Effector CD4-positive, alpha-beta T cell (primary cell): ENCODE measurements at places on chromosomes 5 and 9.
A peak's percentile ranks its signal among the peaks of the same experiment; 100 is the strongest.

DNA sequence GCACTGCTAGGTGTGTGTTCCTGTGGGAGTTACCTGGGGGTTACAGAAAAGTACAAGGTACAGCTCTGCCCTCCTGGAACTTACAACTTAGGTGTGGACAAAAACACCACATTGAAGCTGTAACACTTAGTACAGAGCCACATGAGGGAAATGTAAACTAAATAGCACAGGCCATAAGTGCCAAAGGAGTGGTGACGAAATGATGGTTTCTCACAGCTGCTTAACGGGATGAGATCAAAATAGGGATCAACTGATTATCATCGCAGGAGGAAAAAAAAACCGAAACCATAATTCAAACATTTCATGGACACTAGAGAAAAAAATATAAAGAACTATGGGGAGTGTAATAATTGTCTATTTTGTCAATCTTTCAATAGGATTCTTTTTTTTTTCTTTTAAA is 5.9 kb downstream of the LIX1 start:
- DNase-seq: no peak

DNA sequence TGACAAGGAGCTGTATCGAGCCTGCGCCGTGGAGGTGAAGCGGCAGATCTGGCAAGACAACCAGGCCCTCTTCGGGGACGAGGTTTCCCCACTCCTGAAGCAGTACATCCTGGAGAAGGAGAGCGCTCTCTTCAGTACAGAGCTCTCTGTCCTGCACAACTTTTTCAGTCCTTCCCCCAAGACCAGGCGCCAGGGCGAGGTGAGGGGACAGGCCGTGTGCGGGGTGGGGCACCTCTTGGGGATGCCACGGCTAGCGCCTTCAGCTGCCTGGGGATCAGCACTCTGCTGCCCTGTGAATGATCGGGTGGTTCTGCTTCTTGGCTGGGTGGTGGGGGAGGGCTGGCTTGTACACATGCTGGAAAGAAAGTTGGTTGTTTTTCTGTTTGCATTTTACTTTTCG is 1.7 kb downstream of the NELFB start:
- DNase-seq: no peak

DNA sequence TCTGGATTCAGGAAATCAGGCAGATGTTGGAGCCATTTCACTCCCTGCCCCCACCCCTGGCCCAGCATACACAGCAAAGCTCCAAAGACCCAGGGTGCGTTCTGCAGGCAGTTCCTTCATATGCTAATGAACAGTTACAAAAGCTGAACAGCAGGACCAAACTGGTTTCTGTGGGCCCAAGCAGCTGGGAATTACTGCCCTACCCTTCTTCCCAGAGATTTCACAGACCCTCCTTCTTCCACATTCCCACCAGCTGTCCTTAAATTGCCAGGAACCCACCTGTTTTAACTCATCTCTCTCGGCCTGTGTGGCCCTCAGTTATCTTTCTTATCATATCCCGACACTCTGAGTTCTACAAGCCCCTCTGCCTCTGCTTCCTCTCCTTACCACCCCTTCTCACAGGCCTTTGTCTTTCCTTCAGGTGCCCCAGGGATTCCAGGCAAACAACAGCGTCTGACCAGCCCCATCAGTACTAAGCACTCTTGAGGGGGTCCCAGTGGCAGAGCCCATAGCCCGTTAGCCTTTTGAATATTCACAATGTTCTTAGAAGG is 10.6 kb upstream of the F2RL1 start:
- no peak for DNase-seq

GRCh38 chr9:127977884-127978647 is 2.7 kb downstream of the EEIG1 start:
- no peak for DNase-seq

- DNase-seq: peak; percentile 11
These were observed 9.9 kb upstream of the PCDHB2 start for GRCh38 chr5:141084487-141084989.

DNA sequence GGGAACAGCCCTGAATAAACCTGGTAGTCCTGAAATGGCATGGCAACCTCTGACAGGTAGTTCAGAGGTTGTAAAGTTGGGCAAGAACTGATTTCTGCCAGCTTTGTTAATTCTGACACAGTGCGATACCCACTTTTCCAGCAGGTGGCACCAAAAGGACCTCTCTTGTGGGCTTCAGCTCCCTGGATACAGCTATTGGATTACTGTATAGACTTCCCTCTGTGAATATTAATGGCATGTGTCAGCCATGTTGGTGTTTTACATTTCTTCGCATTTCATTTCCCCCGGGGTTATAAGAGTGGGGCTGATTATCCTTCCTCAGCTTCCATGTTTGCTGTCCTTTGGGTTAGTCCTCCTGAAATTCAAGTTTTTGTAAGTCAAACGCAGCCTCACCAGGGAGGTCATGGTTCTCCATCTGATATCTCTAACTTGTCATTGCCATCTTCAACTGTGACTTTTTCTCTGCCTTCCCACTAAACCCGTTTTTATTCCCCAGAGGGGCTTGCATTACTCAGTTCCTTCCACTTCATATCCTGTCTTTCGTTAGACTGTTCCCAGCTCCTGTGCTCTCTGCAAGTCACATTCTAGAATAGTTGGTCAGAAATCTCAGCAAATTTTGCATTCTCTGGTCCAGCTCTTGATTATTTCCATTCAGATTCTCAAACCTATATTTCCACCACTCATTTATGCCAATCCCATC is 135.6 kb downstream of the LIFR start:
- no peak for DNase-seq

GRCh38 chr9:87670572-87671264 is 55.2 kb upstream of the CTSL start:
- DNase-seq: no peak

GRCh38 chr9:32426278-32426939 is 42.0 kb downstream of the ACO1 start:
- no peak for DNase-seq

DNA sequence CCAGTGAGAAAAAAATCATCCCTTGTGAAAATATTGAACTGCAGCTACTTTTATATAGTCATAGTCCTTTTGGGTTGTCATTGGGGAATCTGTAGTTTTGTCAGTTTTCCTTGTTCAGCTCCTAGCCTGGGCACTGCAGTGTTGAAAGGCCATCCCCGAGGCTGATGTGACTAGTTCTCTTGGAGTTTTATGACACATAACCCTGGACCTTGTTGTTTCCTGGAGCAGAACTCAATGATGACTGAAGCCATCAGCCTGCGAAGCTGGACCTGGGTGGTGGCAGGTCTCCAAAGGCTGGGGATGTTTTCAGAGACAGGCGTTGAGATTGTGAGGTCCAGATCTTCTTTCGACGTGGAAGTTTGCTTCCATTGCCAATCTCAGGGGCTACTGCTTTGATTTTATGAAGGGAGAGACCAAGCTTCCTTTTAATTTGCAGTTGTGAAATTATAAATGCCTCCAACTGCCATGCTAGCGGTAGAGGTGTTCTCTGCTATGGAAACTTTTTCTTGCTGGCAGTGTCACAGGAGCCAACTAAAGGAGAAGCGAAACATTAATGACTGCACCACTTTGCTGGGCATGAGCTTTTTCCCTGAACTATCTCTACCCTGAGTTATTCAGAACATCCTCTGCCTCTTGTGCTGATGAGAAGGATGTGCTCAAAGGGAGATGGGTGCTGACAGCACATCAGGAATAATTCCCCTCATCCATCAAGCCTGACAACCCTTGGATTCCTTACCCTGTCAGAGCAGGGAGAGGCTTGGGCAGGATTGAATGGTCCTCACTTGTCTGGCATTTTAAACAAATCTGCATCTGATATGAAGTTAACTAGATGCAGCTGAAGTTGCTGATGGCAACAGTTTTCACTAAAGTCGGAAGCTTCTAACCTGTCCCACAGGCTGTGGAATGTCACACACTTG is 209.6 kb downstream of the MAST4 start:
- no peak for DNase-seq

- no peak for DNase-seq
These were observed 252.3 kb upstream of the ADRA1B start for GRCh38 chr5:159663986-159664385.

GRCh38 chr5:105639068-105639467 is 2031.7 kb downstream of the EFNA5 start:
- DNase-seq: no peak

- DNase-seq: no peak
These were observed 20.0 kb upstream of the CYFIP2 start for GRCh38 chr5:157245886-157246285.

GRCh38 chr5:168890816-168891812 is 311.9 kb upstream of the PANK3 start:
- no peak for DNase-seq

DNA sequence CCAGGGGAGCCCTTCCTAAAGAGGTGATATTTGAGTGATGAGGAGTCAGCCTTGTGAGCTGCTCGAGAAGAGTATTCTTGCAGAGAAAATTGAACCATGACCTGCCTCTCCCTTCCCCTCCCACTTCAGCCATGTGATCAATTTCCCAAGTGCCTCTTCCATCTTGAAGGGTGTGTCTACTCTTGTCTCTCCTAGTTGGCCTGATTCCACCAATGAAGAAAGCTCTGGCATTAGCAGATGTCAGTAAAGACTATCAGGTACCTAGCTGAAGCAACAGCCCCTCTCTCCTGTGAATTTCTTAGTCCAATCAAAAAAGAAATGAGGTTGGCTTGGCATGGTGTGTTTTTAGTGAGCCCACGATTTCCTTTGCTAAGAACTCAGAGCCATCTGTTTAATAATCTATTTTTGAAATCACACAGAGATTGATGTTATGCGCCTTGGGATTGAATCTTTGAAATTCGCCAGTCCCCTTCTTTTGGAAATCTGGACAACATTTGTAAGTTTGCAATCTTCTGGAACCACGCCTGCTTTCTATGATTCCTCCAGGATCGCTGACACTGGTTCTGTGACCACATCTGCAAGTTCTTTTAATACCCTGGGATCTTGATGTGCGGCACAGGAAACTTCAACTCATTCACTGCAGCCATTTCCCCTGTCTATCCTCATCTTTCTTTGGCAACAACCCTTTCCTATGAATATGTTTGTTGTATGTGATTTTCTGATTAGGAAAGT is 404.6 kb downstream of the DMRT2 start:
- no peak for DNase-seq

GRCh38 chr5:145704724-145705123 is 130.4 kb downstream of the PRELID2 start:
- DNase-seq: no peak

GRCh38 chr5:2701592-2701991 is 49.9 kb downstream of the IRX2 start:
- no peak for DNase-seq

- no peak for DNase-seq
These were observed 15.4 kb upstream of the IARS1 start for GRCh38 chr9:92308893-92309292.

GRCh38 chr5:8598996-8599395 is 730.0 kb downstream of the MTRR start:
- DNase-seq: no peak

DNA sequence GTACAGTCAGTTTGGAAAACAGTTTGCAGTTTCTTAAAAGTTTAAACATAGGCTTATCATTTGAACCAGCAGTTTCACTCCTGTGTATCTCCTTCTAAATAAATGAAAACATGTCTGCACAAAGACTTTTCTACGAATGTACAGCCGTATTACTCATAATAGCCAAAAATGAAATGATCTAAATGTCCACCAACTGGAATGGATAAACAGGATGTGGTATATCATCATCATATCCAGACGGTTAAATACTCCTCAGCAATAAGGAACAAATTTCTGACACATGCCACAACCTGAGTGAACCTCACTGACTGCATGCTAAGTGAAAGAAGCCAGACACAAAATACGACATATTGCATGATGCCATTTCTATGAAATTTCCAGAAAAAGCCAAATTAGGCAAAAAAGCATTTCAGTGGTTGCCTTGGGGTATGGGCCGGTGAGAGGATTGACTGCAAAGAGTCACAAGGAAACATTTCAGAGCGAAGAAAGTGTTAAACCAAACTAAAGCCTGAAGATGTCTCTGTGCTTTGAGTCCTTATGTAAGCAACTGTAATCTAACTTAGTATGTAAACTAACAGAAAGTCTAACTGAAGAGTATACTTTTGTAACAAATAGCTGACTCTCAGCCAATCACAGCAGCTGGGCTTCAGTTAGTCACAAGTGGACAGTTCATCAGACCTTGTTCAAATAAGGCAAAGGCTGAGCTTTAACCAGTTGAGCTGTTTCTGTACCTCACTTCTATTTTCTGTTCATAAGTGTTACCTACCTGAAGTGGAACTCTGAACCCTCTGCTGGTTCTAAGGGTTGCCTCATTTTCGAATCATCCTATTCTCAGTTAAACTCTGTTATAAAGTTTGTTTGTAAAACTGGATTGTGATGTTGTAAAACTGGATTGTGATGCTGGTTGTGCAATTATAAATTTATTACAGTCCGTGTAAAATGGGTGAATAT is 65.2 kb downstream of the TRIO start:
- no peak for DNase-seq

- no peak for DNase-seq
These were observed 42.3 kb downstream of the ZNF883 start for GRCh38 chr9:112969730-112970129.

- no peak for DNase-seq
These were observed 467.3 kb upstream of the PIK3R1 start for GRCh38 chr5:67748165-67748690.

DNA sequence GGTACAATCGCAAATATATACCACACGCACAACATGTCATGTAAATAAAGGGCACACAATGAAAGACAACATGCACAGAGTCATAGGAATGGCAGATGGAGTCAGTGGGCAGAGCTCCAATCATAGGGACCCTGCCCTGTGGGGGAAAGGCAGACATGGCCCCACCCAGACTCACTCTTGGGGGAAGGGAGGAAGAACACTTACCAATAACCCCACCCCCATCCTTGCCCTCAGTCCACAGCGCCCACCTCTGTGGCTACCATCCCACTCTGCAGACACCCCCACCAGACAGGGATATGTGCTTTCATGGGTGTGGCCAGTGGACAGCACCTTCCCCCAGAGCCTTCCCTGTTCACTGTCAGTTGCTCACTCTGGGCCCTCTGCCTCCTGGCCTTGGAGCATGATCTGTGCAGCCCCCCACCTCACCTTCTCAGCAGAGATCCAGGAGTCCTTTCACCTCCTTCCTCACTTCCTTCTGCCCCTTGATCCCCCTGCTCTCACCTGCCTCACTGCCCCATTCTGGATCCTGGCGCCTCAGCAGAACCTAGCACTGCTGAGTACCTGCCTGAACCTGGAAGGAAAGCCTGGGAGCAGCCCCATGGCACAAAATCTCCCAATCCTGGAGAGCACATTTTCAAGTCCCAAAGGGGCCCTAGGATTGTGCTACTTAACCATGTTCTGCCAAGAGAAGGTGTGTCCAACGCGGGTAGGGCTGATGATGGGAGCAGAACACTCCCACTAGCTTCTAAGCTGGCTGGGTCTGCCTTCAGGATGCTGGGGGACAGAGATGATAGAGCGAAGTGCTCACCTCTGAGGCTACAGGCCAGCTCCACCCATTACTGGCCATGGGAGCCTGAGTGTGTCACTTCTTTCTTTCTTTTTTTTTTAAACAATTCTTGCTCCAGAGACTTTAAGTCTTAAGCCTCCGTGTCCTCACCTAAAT is 1.5 kb upstream of the PHF19 start:
- no peak for DNase-seq

GRCh38 chr5:150573867-150574817 is 66.2 kb downstream of the NDST1 start:
- DNase-seq: no peak

GRCh38 chr5:151862811-151863472 is 61.7 kb downstream of the GLRA1 start:
- no peak for DNase-seq
